Activated naive CD4-positive, alpha-beta T cell treated with anti-CD3 and anti-CD28 coated beads, Interleukin-2, amount 50 U/mL, for 72 hours (primary cell): ENCODE measurements at places on chromosomes 13 and 19. TPM values are rescaled to one million over a fixed set of nuclear protein-coding genes. Genes with fewer than 3 reads are reported as not detected.
A peak's percentile ranks its signal among the peaks of the same experiment; 100 is the strongest.

DNA sequence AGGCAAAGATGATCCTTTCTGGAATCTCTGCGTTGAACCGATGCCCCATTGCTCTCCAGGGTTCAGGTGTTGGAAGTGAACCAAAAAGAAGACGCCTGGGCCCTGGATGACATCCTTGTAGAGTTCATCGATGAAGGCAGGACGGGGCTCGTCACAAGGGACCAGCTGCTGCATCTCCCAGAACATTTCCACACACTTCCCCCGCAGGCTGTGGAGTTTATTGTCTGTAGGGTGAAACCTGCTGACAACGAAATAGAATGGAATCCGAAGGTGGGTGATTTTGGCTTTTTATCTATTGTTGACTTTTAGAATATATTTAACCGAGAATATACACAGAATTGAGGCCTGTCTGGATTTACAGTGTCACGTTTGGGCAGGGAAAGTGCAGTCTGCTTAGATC is 58.4 kb downstream of the SLC7A9 start:
- DNase-seq, result no peak

DNA sequence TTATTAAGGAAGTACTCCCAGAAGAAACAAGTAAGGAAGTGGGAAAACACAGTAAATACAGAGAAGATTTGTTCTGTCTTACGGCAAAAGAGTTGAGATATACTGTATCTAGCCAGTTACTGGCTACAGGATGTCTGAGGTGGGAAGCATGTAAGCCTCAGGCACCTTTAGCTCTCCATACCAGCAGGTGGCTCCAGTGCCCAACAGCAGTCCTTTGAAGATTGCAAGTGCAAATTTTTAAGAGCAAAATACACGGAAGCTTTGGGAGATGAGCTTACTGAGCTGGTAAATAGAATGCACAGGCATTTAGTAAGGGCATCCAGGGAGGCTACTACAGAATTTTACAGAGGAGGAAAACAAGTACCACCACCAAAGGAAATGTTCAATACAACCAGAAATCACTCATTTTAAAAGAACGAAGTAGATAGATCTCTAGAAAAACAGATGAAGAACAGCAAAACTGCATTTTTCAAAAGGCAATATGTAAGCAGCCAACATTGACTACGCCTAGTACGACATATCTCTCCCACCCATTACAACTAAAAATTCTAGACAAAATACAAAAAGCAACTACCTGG is 57.9 kb upstream of the VSTM2B start:
- peak; percentile 13 for DNase-seq

- DNase-seq, result no peak
Observed at GRCh38 chr19:15443838-15444237, 5.9 kb downstream of the WIZ start.

DNA sequence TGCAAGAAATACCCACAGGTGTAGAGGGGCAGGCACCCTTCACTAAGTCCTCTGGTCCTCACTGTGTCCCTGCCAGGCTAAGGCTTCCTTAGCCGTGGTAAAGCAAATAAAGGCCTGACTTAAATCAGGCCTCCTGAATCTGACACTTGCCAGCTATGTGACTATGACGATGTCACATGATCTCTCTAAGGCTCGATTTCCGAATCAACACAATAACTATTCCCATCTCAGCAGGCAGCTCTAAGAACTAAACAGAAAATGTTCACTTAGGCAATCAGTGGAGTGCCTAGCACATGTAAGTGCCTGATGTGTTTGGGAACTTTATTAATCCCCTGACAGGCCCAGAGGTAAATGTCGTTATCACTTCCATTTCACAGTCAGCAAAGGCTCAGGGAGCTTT is 2.0 kb downstream of the ZNF550 start:
- no peak for DNase-seq

DNA sequence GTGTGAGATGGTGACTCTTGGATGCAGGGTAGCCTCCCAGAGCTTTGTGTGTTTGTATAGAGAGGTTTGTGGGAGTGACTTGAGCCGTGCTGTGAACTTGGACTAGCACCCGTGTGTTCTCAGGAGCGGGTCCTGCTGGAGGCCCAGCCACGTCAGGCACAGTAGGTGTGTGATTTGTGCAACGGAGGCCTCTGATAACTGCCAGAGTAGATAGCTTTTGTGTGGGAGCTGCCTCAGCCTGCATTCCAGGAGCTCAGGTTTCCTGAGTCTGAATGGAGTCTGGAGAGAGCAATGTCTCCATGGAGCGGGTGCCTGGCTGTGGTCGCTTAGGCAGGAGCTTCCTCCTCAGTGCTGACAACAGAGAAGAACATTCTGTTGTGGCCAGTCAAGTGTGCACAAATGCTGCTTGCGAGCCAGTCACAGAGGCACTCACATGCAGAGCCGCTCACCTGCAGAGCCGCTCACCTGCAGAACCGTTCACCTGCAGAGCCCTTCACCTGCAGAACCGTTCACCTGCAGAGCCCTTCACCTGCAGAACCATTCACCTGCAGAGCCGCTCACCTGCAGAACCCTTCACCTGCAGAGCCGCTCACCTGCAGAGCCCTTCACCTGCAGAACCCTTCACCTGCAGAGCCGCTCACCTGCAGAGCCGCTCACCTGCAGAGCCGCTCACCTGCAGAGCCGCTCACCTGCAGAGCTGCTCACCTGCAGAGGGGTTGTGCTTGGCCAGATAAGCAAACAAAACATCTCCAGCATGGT is 32.6 kb downstream of the TFDP1 start:
- no peak for DNase-seq

Gene C19orf81
- total RNA-seq, result not detected

- no peak for DNase-seq
Observed at GRCh38 chr13:84431646-84432045, 549.4 kb upstream of the SLITRK1 start.

DNA sequence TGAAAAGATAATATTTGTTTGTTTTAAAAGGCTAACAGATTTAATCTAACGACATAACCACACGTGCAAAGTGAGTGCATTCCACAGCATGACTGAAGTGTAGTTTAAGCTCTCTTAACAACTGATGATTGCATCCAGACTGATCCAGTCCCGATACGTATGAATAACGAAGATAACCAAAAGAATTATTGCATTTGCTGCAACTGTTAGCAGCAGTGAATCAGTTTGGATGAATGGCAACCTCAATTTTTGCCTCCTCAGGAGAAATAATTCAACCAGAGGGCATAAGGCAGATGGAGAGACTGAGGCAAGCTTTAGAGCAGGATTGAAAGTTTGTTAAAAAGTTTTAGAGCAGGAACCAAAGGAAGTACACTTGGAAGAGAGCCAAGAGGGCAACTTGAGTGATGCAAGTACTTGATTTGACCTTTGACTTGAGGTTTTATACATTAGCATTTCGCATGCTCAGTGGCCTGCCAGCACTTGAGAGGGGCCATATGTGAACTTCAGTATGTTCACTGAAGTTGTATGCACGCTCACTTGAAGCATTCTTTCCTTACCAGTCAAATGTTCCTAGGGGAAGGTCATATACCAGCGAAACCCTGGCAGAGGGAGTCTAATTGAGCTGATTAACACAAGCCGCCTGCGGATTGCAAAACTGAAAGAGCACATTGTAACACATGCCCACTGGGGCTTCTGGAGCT is 835.0 kb upstream of the PCDH20 start:
- no peak for DNase-seq

GRCh38 chr13:113759525-113760137 is 605 bp downstream of the TMEM255B start:
- no peak for DNase-seq

Gene MAST1
- total RNA-seq, result 4.6 TPM

- DNase-seq, result no peak
Observed at GRCh38 chr13:34654647-34655046, 287.4 kb upstream of the NBEA start.

Gene NPAS1
- total RNA-seq, result 0.58 TPM
